ENCODE measurements at places on chromosomes 7 and 10.

DNA sequence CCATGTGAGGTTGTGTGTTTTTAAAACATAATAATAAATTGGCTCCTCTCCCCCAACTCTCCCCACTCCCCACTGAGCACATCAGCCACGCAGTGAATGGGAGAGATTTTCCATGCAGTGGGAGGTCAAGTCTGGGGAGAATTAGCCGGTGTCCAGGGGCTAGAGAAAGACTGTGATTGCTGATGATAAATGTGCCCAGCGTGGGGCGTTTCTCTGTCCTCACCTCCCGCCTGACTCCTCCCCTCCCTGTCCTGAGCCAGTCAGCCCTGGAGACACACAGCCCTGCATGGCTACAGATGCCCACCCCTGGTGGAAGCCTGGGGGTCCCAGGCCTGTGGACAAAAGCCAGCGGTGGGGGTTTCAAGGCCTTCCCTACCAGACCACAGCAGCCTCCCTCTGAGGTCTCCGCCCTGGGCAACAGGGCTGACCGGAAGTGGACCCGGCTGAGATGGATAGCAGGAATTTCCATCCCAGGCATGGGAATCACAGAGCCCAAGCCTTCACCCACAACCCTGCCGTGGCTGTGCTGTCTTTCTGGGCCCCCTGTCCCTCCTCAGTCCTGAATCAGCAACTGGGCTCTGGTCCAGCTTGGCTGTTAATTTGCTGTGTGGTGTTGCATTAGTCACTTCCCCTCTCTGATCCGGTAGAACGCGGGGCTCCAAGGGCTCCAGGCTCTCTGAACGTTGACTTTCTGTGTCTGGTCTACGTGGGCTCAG lies 46.8 kb upstream of the SLC29A3 start:
- no peak for DNase-seq

GRCh38 chr7:20958572-20958971 lies 171.9 kb upstream of the SP8 start:
- no peak for DNase-seq

GRCh38 chr7:36115448-36116321 lies 37.4 kb upstream of the EEPD1 start:
- no peak for DNase-seq

DNA sequence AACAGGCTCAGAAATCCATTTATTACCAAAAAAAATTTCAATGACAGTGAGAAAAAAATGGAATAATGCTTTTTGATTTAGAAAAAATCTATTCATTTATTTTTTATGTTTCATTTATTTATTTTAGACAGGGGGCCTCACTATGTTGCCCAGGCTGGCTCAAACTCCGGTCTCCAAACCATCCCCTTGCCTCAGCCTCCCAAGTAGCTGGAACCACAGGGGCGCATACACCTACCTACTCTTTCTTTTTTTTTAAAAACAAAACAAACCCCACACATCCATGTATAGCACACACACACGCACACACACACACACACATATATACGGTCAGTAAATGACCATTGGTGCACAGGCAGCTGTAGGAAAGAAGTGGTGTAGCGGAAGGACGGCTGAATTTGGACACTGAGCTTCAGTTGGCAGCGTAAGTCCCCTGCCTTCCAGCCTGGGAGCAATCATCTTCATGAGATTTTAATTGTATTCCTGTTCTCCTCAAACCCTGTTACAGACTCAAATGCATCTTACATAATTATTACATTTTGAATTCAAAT lies 28.8 kb downstream of the ARL4A start:
- no peak for DNase-seq

DNA sequence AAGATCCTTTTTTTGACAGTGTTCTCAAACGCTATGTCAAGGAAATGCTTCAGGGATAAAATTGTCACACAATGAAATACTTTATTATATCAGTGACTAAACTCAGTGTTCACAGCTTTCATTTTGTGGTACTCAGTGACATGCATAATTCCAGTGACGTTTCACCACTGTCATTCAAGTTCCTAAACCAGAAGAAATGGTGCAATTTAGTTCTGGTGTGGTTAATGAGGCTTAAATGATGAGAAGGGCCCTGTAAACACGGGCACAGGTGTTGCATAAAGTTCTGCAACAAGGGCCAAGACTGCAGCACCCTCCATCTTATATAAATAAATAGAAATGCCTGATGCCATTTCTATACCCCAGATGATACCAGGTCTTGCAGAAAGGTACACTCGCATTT lies 1247.1 kb downstream of the GATA3 start:
- DNase-seq = no peak

DNA sequence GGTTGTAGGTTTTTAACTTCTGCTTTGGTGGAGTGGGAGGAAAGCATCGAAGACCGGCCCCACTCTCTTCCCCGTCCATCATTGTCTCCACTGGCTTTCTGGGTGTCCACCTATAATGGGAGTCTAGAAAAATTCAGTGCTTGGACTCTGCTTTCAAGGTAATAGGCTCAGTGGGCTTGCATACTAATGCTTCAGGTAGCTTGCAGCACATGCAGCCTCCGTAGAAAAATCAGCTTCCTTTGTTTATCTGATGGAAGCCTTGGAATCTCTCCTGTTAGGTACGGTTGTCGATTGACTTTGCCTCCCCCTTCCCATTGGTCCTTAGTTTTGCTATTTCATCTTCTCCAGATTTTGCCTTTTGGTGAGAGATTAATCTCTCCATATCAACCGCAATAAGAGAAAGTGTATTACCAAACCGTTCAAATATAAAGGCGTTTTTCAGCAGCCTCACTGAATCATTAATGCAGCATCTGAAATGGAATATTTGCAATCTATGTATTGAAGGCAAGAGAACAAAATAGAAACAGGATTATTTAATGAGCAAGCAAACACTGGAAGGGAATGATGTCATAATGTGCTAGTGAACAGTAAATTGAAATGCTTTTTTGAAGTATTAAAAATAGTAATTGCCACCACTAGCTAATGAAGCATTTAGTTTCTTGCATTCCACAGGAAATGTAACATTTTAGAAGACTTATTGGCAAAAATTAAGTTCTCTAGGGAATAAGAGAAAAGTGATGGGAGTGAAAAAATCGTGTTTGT lies 944 bp downstream of the AVL9 start:
- DNase-seq = no peak

DNA sequence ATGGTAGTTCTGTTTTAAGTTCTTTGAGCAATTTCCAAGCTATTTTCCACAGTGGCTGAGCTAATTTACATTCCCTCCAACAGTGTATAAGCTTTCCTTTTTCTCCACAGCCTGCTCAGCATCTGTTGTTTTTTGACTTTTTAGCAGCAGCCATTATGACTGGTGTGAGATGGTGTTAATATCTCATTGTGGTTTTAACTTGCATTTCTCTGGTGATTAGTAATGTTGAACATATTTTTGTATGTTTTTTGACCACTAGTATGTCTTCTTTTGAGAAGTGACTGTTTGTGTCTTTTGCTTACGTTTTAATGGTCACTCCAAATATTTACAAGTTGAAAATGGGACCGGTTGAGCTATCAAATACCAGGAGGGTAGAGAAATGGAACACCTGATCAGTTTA lies 20.4 kb downstream of the GNG11 start:
- no peak for DNase-seq

DNA sequence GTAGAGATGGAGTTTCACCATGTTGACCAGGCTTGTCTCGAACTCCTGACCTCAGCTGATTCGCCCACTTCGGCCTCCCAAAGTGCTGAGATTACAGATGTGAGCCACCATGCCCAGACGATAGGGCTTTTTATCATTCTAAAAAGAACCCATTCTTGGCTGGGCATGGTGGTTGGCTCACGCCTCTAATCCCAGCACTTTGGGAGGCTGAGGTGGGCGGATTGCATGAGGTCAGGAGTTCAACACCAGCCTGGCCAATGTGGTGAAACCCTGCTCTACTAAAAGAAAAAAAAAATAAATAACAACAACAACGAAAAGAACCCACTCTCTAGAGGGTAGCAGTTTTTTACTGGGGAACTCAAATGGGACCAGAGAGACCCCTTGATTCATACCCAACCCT lies 112.7 kb downstream of the PLXDC2 start:
- DNase-seq = no peak

DNA sequence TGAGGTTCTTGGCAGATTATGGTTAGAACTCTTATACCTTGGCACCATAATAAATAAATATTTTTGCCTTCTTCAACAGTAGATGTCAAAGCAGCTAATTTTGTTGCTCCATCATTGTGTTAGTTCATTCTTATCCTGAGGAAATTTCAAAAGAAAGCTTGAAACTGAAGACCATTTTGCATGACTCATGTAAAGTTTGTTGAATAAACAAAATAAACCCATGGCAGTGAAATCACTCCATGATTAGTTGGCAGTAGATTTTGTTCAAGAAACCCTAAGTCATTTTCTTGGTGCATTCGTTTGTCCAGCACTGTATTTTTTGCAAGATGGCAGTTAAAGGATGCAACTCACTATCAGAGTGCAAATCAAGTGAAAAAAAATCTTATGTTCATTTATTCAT lies 91.6 kb downstream of the HECW1 start:
- DNase-seq = no peak

DNA sequence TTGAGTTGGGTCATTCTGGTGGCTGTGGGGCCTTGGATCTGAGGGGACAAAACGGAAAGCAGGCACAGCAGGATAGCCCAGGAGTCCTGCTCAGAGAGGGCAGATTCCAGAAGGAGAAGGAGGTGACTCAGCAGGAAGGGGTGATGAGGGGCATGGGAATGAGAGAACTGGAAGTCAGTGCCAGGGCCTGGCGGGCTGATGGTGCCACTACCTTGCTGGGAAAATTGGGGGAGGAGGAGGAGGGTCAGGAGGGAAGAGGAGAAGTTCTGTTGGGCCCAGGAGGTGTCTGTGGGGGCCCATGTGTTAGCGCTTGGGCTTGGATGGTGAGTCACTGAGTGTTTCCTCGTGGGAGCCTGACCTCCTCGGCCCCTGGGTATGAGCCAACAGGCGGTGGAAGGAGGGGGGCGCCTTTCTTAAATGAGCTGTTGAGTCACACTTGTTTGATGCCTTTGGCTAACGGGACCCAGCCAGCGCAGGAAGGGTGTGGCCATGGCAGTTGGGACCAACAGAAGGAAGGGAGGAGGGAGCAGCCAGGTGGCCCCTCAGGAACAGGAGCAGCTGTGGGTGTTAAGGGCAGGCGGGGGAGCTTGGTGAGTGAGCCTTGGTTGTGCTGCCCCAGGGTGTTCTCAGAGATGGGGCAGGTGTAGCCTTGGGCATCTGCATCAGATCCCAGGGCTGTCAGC lies 130.0 kb upstream of the BTBD16 start:
- DNase-seq = no peak

- no peak for DNase-seq
Measured at GRCh38 chr7:20193242-20193777, 23.9 kb downstream of the MACC1 start.

DNA sequence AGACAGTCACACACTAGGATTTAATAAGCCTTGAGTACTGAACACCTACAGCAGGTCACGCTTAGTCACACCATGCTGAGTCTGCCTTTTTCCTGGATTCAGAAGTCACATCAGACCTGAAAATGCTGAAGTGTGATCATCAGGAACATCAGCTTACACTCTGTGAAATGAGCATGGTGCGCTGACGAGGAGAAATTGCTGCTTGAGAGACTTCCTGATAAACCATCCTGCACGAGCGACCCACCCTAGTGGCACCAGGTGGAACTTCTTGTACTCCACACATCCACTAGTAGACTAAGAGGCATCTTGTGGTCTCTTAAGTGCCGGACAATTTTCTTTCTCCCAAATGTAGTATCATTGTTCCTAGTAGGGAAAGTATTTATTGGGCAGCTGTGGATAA lies 51.8 kb upstream of the MRLN start:
- DNase-seq = peak; percentile 49

GRCh38 chr7:23791721-23792120 lies 81.7 kb downstream of the STK31 start:
- peak; percentile 1 for DNase-seq

GRCh38 chr7:113285411-113285810 lies 167.1 kb upstream of the SMIM30 start:
- no peak for DNase-seq

GRCh38 chr7:33191340-33191739 lies 62.0 kb downstream of the BBS9 start:
- no peak for DNase-seq

GRCh38 chr7:50281680-50282445 lies 22.7 kb upstream of the IKZF1 start:
- DNase-seq = no peak

- no peak for DNase-seq
Measured at GRCh38 chr10:88896994-88897853, 17.2 kb downstream of the STAMBPL1 start.

DNA sequence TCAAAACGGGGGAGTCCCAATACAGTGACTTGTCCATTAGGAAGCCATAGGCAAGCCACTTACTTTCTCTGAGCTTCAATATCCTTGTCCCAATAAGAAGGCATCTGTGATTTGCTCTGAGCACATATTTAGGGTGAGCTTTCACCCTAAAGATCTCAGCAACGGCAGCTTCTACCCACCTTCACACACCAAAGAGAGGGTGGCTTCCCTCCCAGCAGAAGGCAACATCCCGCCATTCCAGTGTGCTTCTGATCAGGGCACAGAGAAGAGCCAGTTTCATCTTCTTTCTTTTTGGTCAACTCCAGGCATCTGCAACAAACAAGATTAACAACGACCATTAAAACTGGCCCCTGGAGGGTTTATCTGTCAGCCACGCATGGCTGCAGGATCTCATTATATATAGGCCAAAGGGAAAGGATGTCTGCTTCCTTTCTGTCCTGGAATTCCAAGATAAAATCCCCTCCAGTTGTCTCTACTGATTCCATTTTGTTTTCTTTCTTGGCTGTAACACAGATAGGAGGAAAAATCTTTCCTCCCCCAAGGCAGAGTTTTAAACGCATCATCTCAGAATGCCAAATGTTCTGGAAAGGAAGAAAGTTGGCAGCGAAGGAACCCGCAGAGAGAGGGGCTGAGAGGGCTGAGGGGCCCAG lies 491 bp upstream of the SH2D4B start:
- DNase-seq = peak; percentile 48

DNA sequence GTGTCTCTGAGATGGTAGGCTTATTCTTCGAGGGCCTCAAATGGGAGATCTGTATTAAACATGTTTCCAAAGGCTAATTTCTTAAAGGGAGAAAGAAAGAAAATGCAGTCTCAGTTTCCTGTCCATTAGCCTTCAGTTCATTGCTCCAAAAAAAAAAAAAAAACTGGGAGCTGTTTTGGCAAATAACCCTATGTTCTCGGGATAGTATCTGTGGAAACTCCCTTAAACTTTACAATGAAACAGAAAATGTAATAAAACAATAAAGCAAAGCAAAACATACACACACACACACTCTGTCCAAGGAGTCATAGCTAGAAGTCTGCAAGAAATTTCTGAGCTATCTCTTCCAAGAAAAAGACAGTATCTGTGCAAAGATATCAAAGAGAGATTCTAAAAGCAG lies 172.5 kb upstream of the CELF2 start:
- no peak for DNase-seq

DNA sequence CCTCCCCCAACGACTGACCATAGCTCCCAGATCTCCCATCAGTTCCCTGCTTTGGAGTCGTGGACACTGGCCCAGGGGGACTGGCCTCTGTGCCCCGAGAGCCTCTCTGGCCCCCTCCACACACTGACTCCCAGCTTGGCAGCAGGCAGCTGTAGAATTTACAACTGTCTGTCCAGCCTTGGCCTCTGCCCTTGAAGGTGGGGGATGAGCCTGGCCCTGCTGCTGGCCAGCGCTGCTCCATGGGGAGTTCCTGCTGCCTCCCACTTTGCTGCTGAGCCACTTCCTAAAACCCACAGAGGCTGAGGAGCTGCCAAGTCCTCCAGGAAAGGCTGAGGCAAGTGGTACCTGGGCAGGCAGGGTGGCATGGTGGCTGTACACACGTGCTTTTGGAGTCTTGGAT lies 147.1 kb downstream of the WDR11 start:
- no peak for DNase-seq

- DNase-seq = no peak
Measured at GRCh38 chr10:73117976-73118743, 7.9 kb downstream of the NUDT13 start.

GRCh38 chr10:124095096-124095495 lies 1.7 kb upstream of the CHST15 start:
- no peak for DNase-seq

Measured in renal pelvis (tissue), 12 donors.